Activated CD4-positive, CD25-positive, alpha-beta regulatory T cell treated with anti-CD3 and anti-CD28 coated beads, Interleukin-2, amount 50 U/mL, for 16 hours (primary cell): ENCODE measurements at places on chromosomes 16 and 17.

DNA sequence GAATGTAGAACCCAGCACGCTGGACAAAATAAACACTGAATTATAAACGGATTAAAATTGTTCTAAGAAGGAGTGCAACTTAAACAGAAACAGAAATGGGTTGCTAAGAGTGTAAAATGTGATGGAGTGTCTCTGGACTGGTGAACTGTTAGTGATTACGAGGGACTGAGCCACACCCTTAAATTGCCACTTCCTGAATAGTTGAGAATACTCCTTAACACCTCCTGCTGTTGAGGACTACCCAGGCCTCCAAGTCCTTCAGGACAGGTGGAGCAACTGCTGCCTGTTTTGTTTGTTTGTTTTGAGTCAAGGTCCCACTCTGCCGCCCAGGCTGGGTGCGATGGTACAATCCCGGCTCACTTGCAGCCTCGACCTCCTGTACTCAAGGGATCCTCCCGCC, 25.8 kb upstream of the IRF8 start:
- DNase-seq, result no peak

DNA sequence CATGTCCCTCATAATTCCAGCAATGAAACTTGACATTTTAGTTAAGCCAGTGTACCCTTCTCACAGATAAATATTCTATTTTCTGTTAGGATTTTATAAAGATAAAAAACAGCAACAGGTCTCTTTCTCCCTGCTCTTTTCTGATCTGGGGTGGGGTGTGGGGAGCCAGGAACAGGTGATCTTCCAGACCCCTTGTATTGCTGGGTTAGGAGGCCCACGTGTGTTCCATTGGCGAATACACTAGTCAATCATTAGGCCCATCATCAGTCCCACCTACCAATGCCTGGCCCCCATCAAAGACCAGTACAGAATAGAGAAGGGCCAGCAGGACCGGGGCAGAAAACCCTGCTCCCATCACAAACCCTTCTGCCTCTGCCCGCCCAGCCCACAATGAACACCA, 40.3 kb upstream of the TOB1 start:
- no peak for DNase-seq

GRCh38 chr17:36533935-36534839, 481 bp downstream of the MYO19 start:
- peak; percentile 26 for DNase-seq

DNA sequence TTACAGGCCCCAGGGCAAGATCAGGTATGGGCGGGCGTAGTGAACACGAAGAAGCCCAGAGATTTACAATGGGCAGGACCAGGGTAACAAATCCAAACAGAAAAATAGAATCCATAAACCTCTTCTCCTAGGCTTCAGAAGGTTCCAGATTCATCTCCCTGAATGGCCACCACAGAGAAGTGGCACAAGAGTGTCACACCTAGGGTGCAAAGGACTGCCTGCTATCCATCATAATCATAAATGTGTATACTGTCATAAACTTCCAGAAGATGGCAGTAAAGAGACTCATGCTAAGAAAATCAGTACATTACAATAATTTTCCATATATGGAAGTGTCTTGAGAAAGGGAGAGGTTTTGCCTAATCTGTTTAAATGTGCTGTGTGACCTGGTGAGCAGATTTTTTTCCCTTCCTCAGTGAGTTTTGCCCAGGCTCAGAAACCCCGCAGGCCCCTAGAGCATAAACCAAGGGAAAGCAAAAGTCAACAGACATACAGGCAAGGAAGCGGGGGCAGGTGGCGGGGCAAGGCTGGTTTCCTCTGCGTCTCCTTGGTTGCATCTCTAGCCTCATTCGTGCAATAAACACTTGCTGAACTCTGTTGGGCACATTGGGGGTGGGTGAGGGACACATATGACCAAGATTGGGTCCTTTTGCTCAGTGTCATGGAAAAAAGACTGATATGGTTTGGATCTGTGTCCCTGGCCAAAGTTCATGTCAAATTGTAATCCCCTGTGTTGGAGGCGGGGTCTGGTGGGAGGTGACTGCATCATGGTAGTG, 92.0 kb upstream of the CDH5 start:
- DNase-seq, result no peak

- no peak for DNase-seq
Observed at GRCh38 chr16:80931801-80932707, 74.6 kb downstream of the CMC2 start.

DNA sequence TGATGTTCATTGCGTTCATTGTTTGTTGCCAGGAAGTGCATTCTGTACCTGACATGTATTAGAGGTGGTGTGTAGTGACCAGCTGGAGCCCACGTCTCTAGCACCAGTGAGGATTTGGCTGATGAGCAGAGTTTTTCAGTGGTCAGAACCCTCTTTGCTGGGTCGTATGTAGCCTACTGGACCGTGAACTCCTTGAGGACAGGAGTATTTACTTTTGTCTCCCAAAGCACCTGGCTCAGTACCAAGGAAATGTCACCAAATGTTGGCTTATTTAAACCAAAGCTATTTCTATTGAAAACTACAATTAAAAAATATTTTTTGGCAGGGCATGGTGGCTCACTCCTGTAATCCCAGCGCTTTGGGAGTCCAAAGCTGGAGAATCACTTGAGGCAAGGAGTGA, 262.7 kb downstream of the SNX29 start:
- no peak for DNase-seq

DNA sequence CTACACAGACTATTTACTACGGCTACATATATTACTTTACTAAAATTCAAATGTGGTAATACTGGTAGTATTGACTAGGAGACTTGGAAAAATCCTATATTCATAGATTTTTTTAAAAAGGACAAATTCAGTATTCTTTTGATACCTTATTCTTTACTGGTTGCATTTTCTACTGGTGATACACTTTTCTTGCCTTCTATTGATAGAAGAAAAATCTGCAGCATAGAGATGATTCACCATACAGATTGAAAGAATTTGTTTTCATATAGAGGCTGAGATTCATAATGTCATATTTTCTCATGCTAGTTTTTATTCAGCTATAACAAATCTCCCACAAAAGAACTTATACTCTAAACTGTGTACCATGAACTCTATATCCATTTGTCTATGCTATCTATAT, 195.4 kb upstream of the C17orf78 start:
- DNase-seq, result no peak

- no peak for DNase-seq
Observed at GRCh38 chr17:66290101-66290722, 12.2 kb upstream of the PRKCA start.

GRCh38 chr16:64211331-64211730, 910.5 kb downstream of the CDH11 start:
- no peak for DNase-seq

DNA sequence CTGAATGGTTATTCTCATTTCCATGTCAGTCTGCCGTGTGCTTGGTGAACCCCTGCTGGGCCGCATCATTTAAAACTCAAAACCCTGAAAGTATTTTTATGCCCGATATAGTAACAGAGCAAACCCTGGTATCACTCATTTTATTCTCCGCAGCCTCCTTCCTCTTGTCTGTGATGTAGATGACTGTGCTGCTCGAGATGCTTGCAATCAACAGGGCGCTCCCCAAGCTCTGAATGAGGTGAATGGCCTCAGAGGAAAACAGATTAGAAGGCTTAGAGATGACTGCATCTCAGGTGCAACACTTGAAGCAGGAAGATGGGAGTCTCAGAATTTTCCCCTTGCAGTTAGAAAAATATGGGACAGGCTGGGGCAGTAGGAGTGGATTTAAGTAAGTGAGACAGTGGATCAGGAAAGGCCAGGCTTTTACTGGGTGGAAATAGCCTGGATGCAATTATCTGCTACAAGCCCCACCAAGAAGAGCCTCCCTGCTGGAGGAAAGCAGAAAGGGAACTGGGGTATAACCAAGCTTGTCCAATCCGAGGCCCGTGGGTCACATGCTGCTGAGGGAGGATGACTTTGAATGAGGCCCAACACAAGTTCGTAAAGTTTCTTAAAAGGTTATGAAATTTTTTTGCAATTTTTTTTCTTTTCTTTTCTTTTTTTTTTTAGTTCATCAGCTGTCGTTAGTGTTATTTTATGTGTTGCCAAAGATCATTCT, 166.9 kb downstream of the CDH13 start:
- no peak for DNase-seq

DNA sequence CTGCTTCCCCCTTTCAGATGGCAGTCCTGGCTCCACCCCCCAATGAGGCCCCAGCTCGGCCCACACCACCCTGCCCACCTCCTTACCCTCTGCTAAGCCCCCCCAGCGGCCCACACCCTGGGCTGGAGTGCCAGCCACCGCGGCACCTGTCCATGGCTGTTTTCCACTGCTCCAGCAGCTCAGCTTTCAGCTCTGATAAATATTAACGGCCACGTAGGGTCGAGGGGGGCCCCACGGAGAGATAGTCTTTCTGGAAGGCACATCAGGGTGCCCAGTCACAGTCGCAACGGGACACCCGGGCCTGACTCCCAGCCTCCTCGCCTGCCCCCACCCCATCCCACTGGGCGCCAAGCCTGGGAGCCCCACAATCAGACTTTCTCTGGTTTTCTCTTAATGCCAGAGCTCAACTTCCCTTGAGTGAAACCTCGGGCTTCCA, 46.5 kb upstream of the CIBAR2 start:
- DNase-seq, result no peak

- DNase-seq, result no peak
Observed at GRCh38 chr17:65389949-65390348, 171.5 kb downstream of the AXIN2 start.

DNA sequence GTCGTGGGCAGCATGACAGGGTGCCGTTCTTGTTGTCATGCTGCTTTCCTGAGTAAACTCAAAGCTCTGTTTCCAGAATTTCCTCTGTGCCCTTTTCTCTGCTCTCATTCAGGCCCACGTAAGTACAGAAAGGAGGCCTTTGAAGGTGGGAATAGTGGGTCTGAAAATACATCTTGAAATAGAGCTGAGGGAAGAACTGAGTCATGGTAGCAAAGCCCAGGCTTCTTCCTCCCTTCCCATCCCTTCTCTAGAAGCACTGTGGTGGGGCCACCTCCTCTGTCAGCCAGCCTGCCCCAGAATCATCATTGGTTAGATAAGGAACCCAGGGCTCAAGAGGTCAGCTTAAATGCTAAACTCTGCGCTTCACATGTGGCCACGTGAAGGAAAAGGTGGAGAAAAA, 9.4 kb downstream of the CTRL start:
- no peak for DNase-seq

DNA sequence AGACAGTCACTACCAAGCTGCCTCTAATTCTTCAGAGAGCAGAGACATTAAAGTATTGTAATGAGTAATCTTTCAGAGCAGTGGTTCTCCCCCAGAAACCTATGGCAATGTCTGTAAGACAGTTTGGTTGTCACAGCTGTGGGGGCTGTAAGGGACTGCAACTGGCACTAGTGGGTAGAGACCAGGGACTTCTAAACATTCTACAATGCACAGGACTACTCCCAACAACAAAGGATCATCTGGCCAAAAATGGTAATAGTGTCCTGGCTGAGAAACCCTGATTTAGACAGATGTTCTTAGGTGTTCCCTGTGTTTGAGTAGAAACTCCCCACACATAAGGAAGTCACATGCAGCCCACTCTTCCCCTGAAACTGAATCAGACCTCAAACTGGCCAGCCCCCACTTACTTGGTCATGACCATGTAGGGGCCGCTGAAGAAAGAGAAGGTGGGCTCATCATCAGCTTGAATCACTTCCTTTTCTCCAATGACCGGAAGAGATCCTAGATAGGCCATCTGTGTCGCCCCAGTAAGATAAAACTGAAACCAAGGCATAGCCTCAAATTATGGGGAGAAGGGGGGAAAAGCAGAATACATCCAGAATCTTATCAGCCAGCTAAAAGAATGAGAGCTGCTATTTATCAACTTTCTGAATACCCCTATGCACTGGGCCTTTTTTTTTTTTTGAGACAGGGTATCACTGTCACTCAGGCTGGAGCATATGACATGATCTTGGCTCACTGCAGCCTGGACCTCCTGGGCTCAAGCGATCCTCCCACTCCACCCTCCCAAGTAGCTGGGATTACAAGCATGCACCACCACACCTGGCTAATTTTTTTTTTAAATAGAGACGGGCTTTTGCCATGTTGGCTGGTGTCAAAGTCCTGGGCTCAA, 75.8 kb downstream of the TEX14 start:
- DNase-seq, result no peak

GRCh38 chr17:74245145-74245831, 28.7 kb upstream of the DNAI2 start:
- DNase-seq, result no peak

DNA sequence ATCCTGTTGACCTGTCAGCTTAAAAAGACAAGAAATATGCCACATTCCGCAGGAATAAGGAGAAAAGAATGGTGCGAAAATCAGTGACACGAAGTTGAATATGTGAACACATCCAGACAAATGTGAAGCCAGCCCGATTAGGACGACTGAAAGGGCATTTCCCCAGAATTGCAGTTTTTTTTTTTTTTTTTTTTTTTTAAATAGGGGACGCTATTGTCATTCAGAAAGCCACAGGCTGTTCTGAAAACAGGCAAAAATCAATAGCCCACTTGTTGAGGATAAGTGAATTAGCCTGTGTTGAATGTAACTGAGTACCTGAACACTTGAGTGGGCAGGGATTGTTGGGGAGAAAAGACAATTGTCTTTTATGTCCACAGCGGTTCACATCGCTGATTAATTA, 507.1 kb downstream of the WWOX start:
- DNase-seq, result no peak

DNA sequence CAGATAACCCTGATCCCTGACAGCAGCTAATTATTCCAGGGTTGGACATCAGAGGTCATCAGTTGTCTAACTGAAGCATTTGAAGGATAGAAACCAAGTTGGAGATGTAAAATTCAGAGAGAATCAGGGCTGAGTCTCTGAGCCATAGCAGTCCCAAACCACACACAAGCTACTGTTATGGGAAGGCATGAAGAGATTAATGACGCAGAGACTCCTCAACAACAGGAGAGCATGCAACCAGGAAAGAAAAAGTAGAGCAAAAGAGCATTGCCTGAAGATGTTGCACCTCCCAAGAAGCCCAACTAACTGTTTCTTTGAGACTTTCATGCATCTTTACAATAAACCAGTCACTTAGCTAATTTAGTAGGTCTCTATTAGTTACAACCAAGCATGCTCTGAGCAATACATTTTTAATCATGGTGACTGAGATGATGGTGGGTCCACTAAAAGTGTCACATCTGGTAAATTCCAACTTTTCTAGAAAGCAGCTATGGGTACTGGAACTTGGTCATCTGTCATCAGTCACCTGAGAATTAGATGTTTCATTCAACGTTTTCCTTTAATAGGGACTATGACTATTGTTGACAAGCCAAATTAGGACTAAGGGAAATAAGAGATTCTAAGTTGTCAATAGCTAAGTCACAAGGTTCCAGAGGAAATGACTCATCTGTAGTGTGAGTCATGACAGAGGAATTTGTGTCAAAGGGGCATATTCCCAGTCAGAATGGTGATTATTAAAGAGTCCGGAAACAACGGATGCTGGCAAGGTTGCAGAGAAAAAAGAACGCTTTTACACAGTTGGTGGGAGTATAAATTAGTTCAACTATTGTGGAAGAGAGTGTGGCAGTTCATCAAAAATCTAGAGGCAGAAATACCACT, 239.8 kb downstream of the CHD9NB start:
- no peak for DNase-seq
